ENCODE measurements at places on chromosomes 13 and 19.

GRCh38 chr19:53915000-53915399 lies 5.9 kb downstream of the CACNG7 start:
- no peak for DNase-seq

DNA sequence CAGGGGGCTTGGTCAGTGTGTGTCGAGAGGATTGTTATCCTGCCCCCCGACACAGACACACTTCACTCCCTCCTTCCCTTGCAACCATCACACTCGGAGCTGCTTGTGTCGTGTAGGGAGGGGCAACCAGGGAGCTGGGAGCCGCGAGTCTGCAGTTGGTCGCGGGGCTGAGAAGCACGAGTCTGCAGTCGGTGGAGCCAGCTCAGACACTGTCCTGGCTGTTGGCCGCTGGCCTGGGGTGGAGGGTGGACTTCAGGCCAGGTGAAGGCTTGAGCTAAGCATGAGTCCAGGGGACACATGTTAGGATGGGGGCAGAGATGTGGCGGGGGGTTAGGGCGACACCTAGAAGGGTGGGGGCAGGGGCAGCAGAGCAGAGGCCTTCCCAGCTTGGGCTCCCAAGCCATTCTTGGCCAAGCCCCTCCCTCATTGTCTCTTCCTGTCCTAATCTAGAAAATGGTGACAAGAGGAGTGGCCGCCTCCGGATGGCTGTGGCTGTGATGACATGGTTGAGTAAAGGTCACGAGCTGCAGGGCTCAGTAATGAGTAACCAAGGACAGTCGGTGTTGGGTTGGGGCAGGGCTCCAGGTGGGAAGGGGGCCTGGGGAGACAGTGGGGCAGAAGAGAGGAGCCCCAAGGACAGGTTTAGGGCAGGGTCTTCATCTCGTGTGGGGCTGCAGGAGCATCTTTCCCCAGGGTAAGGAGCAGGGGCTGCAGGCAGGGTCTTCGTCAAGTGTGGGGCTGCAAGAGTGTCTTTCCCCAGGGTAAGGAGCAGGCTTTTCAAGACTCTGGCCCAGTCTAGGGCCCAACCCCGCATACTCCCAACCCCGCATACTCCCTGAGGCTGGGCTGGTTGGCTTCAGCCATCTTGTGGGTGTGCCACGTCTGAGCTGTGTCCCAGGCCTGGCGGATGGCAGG lies 8.6 kb downstream of the PPP5C start:
- DNase-seq = no peak

- DNase-seq = no peak
Observed at GRCh38 chr13:112114391-112114790, 47.4 kb downstream of the SOX1 start.

- DNase-seq = no peak
Observed at GRCh38 chr19:21835810-21836444, at the start of gene ZNF43. Gene ZNF43 (minus strand): TSS chr19:21836182. CDS start chr19:21836038, 144 bp downstream.

DNA sequence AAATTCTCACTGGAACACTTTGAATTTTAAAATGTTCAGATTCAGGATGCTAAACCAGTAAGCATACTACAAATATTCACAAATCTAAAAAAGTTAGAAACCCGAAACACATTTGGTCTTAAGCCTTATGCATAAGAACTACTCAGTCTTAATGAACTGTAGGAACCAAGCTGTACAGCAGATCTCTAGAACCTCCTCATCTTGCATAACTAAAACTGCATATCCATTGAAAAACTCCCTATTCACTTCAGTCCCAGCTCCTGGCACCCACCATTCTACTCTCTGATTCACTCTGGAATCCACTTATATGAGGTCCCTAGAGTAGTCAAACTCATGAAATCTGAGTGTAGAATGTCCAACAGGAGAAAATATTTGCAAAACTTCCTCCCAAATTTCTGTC lies 65.6 kb upstream of the CEACAM8 start:
- DNase-seq = no peak

GRCh38 chr19:15418231-15418578 lies 583 bp downstream of the AKAP8L start:
- peak; percentile 43 for DNase-seq

DNA sequence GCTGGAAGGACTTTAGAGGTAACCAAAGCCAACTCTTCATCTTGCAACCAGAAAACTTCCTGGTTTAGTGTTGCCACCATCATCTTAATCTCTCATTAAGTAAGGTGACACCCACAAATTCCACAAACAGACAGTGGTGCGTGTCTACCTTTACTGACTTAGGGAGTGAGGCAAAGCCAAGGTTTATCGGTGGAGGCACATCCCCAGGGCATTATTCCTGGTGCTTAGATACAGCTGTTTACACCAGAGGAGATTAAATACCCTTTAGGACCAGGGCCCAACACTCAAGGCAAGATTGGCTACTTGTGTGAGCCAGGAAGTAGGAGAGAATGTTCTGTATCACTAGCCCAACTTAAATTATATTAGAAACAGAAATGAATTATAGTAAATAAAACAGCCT lies 9.5 kb downstream of the STOML3 start:
- DNase-seq = no peak

- DNase-seq = no peak
Observed at GRCh38 chr13:21934284-21934683, 263.4 kb downstream of the FGF9 start.

DNA sequence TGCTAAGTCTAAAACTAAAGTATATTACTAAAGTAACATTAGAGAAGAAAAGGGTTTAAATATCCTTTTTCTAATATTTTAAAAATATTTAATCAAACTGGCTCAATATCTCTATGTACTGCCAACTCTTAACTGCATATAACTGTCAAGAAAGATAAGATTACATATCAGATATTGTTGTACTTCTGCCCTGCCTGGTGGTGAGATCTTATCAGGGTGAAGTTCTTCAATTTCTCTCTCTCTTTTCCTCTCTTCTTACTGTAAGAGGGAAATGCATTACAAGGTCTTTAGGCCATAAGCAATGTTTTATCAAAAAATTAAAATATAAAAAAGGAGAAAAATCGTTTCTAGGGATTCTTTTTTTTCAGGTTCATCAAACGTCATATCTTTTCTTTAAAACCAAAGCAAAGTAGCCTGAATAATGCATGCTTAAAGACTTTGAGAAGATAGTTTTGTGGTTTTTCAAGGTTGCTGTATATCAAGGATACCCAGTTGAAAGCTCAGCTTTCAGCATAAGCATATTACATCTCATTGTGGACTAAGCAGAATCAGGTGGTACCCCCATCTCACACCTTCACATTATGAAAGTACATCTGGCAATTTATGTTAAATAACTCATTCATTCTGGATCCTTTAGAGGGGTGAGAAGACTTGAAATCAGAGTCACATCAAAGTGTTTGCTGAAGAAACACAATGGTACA lies 1625.7 kb upstream of the SLC10A2 start:
- no peak for DNase-seq

GRCh38 chr13:99296398-99296797 lies 10.8 kb downstream of the GPR183 start:
- no peak for DNase-seq

DNA sequence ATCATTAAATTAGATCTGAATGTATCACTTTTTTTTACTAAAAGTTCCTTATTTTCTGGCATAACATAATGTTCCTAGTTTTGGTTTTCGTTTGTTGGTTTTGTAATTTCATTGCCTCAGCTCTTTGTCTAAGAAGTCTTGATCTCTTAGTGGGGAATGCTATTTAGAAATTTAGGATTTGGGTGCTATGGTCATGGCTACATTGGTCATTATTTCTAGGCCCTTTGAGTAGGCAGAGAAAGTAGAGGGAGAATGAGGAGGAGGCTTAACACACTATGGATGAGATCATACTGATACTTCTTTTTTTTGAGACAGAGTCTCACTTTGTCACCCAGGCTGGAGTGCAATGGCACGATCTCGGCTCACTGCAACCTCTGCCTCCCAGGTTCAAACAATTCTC lies 41.8 kb downstream of the PIBF1 start:
- no peak for DNase-seq

- DNase-seq = peak; percentile 73
Observed at GRCh38 chr19:35090506-35091214, 25.0 kb upstream of the FXYD3 start.

GRCh38 chr19:326871-327270 lies 17.7 kb downstream of the MIER2 start:
- DNase-seq = no peak

- no peak for DNase-seq
Observed at GRCh38 chr13:24443366-24443765, 69.2 kb downstream of the PARP4 start.

DNA sequence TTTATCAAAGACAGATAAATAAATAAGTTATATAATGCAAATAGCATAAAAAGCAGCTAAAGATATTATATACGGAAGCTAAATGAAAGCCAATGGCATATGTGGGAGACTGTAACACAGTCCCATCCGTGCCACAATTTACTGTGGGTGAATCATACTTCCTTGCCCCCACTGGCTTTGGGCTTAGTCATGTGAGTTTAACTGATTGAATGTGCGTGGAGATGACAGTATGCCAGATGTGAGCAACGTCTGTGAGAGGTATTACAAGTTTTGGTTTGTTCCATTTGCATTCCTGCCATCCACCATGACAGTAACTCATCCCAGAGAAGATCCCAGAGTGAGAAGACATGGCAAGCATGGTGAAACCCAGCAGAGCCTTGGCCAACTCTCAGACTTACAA lies 340.0 kb downstream of the SUCLA2 start:
- DNase-seq = peak; percentile 51

DNA sequence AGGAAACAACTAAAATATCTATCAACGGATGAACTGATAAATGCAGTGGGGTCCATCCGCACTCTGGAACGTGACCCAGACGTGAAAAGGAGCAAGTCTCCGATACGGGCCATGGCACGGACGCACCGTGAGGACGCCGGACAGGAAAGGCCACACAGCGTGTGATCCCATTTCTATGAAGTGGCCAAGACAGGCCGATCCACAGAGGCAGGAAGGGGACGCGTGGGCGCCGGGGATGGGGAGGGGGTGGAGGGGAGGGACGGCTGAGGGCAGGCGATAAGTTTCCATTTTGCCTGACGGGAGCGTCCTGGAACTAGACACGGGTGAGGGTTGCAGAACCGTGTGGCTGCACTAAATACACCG lies 13.8 kb downstream of the SHC2 start:
- DNase-seq = no peak

- peak; percentile 89 for DNase-seq
Observed at GRCh38 chr19:17797424-17798201, 2.7 kb downstream of the B3GNT3 start.

DNA sequence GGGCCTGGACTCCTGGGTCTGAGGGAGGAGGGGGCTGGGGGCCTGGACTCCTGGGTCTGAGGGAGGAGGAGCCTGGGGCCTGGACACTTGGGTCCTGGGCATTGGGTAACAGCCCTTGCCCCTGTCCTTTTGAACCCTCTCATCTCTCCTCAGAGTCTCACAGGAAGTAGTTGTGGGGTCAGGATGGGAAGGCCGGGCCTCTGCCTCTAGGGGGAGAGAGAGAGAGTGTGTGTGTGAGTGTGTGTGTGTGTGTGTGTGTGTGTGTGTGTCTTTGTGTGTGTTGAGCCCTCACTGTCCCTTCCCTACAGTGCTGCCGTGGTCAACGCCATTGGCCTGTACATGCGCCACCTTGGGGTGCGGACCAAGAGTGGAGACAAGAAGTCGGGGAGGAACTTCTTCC lies 10.9 kb downstream of the ARHGEF1 start:
- no peak for DNase-seq

DNA sequence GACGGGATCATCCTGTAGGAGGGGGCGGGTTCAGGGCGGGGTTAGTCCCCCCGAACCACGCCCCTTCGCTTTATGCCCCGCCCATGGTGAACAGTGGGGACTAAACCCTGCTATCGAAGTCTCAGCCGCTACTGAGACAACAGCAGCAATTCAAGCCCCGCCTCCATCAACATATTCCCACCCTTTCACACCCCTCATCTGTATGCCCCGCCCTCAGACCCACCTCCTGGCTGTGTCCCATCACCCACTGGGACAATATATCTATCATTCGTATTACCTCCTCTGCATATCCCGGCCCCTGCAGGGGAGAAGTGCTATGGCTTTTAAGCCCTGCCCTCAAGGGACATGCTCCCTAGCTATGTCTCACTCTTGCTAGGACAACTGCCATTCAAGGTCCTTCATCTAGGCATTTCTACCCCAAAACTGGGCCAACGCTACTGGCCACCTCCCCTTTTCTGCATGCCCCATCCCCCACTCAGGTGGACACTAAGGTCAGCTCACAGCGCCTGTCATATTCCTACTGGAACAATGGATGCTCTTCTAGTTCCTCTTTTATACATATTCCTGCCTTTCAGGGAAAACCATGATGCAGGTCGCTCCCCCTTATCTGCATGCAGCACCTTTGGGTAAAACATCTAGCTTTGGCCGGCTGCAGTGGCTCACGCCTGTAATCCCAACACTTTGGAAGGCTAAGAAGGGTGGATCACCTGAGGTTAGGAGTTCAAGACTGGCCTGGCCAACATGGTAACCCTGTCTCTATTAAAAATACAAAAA lies 11.9 kb downstream of the LRFN1 start:
- no peak for DNase-seq

DNA sequence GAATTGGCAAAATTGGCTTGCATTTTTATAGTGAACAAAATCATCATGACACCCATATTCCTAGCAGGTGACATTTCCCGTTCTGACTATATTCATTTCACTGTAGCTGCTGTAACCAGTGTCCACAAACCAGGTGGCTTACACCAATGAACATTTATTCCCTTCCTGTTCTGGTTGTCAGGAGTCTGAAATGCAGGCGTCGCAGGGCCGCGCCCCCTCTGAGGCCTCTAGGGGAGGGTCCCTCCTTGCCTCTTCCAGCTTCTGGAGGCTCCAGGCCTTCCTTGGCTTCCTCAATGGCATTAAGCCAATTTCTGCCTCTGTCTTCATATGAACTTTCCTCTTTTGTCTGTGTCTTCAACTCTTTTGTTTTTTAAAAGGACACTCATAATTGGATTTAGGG lies 6.5 kb upstream of the RLN3 start:
- no peak for DNase-seq

DNA sequence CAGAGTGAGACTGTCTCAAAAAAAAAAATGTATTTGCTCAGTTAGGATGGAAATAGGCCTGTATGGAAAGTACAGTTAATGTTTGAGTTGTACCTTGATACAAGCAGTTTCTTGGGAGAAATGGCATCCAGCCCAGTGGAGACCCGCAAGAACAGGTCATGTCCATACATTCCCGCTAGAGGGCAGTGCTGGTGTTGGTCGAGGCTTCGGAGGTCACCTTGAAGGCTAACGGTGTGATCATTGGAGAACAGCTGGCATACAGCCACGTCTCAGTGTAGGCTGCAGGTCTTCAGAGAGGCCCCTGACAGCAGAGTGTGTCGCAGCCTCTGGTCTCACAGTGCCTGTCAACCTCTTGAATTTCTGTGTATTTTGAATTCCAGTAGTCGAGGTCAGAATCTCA lies 7.5 kb downstream of the ZNF610 start:
- peak; percentile 22 for DNase-seq

GRCh38 chr19:57088133-57088532 lies 31.7 kb upstream of the USP29 start:
- no peak for DNase-seq

- DNase-seq = no peak
Observed at GRCh38 chr19:13240312-13241022, 90.3 kb downstream of the IER2 start.

- no peak for DNase-seq
Observed at GRCh38 chr13:103895835-103896531, 829.8 kb upstream of the SLC10A2 start.

GRCh38 chr13:109785892-109786450 lies 412 bp downstream of the IRS2 start:
- no peak for DNase-seq

Data from MCF 10A (cell line).